ENCODE measurements at places on chromosomes 3 and 15.

DNA sequence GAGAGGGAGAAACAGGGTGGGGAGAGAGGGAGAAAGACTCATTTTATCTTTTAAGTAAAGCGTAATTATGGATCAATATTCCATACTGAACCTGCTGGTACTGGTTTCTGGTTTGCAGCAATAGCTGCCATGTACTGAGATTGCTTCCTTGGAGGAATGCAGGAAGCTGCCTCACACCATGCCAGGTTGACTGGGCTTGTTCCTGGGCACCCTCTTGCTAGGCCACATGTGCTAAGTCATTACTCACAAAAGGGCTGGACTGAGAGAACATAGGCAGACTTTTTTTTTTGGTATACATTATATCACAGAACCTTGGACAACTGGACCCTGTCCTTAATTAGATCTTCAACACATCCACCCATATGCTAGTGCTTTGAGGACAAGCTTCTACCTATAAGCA is 193.4 kb downstream of the ZNF621 start:
- DNase-seq: no peak

DNA sequence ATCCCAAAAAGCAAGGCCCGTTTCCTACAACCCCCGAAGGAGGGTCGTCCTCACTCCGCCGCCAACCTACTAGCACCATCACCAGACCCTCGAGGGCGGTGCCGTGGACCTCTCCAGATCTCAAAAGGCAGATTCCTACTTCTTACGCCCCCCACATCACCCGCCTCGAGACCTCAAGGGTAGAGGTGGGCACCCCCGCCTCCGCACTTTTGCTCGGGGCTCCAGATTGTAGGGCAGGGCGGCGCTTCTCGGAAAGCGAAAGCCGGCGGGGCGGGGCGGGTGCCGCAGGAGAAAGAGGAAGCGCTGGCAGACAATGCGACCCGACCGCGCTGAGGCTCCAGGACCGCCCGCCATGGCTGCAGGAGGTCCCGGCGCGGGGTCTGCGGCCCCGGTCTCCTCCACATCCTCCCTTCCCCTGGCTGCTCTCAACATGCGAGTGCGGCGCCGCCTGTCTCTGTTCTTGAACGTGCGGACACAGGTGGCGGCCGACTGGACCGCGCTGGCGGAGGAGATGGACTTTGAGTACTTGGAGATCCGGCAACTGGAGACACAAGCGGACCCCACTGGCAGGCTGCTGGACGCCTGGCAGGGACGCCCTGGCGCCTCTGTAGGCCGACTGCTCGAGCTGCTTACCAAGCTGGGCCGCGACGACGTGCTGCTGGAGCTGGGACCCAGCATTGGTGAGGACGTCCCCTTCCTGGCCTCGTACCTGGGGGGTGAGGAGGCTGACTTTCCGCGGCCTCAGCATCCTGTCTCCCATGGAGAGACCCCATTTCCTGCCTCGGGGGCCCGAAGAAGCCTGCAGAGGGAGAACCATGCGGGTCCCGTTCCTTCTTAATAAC is at the start of gene MYD88:
Gene MYD88 (plus strand): TSS at position 313 of the 842 bp plus-strand sequence. CDS start 40 bp downstream, at position 353.
- DNase-seq: peak; percentile 89

- DNase-seq: no peak
Observed at GRCh38 chr3:60268123-60268522, 983.1 kb downstream of the FHIT start.

GRCh38 chr3:122410111-122410510 is 5.8 kb downstream of the WDR5B start:
- no peak for DNase-seq

GRCh38 chr15:93071469-93071936 is 17.5 kb downstream of the RGMA start:
- DNase-seq: no peak

DNA sequence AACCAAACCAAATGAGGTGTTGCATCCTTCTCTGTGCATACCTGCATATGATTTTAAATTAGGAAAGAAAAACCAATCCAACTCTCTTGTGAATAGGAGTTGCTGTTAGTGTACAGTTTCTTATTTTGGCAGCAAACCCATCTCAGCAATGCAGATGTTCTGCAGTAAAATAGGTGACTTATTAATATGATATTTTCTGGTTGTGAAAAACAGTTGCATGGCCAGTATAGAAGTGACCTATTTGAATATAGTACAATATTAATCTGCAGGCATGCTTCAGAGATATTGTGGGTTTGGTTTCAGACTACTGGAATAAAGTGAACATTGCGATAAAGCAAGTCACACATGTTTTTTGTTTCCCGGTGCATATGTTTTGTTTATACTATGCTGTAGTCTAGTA is 42.2 kb downstream of the AKAP13 start:
- no peak for DNase-seq

DNA sequence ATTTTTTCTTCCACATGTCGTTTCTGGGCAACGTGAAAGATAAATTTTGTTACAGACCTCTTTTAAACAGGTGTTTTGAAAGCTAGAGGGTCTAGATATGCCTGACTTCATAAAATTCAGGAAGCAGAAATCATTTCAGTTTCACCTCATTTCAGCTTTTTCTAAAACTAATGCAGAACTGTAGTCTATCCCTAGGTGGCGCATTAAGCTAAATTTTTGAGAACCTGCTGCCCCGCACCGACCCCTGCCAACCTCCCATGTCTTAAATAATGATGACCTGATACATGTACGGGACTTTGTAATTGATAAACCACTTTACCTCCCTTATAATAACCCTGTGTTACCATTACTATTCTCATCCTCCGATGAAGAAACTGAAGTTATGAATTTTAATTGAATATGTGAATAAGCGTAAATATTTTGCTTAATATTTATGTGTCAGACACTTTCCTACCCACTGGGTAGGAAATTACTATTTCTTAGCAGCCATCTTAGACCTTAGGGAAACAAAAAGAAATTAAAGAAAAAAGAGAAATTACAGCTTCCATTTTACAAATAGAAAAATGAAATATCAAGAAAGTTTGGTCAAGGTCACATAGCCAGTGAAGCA is 78.7 kb upstream of the GCNT3 start:
- no peak for DNase-seq

GRCh38 chr3:18649666-18650363 is 224.7 kb upstream of the SATB1 start:
- no peak for DNase-seq

DNA sequence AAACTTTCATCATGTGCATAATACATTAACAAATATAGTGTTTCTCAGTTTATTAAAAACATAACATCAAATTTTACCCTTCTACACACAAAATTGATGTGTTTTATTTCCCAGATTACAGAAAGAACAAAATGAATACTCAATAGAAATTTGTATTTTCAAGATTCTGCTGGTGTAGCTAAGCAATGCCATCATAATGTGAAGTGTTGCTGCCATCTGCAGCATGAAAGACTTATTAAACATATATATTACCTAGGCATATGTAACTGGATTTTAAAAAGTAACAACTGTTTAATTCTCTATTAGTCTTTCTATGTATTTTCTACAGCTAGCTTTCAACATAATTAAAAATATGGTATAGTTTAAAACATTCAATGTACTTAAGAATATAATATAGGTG is 27.5 kb downstream of the PLSCR5 start:
- DNase-seq: no peak

GRCh38 chr3:24522146-24522579 is 27.5 kb upstream of the THRB start:
- no peak for DNase-seq

- no peak for DNase-seq
Observed at GRCh38 chr15:81751816-81752545, 293.8 kb downstream of the MEX3B start.

GRCh38 chr3:63791974-63792373 is 27.1 kb upstream of the C3orf49 start:
- no peak for DNase-seq

GRCh38 chr15:38872732-38873131 is 308.1 kb upstream of the RASGRP1 start:
- DNase-seq: no peak

DNA sequence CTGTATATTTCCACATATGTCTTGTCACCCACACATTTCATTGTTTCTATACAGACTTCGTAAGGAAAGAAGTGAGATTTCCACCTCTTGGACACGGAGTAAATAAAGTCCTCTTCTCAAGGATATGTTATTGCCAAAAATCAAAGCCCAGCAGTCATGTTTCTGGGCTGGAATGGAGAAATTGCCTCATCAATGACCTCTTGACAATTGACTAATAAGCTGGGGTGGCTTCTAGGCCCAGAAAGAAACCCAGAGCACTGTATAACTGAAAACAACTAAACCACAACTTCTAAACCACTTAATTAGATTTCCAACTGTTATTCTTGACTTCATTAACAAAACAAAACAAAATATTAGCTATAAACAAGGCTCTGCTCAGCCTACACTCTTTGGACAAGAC is 56.4 kb upstream of the SLC24A5 start:
- DNase-seq: no peak

DNA sequence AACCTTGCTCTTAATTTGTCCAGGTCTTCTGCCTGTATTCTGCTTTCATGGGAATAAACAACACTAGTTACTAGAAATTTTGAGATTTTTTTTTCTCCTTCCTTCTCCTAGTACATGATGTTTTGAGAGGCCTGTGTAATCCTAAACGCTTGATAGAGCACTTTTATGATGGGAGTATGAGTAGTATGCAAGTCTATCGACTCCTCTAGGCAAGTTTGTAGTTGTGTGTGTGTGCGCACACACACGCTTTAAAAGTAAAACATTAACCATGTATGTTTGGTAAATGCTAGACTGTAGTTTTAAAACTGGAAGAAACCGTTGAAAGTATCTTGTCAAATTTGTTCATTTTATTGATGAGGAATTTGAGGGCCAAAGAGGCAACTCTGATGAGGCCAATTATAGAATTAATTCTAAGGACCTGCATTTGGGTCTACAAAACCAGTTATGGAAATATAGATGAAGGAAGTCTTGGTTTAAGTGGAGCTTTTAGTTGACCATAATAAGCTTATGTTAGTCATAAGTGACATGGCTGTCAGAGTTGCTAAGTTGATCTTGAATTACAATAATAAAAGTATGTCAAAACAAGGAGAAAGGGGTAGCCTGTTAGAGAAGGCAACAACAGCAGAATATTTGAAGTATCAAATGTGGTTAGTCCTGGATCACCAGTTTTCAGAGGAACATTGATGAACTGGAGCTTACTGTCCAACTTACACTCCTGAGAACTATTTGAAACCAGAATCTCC is 47.1 kb downstream of the AKAP13 start:
- no peak for DNase-seq

GRCh38 chr3:31828007-31828406 is 153.1 kb downstream of the OSBPL10 start:
- no peak for DNase-seq

DNA sequence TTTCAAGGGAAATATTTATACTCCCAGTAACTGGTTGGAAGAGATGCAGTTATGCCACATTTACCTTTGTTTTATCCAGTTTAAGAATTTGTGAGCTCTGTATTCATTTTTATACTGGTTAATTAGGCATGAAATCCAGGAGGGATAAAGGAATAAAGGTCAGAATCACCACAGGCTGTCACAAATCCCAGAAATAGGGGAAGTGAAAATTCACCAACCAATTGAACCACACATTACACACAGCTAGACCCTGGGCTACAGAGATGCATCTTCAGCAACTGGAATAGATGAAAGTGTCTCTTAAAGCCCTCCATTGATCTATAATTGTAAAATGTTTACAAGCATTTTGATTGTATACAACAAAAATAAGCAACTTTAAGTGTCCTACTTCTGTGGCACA is 18.5 kb downstream of the SERPINI1 start:
- no peak for DNase-seq

DNA sequence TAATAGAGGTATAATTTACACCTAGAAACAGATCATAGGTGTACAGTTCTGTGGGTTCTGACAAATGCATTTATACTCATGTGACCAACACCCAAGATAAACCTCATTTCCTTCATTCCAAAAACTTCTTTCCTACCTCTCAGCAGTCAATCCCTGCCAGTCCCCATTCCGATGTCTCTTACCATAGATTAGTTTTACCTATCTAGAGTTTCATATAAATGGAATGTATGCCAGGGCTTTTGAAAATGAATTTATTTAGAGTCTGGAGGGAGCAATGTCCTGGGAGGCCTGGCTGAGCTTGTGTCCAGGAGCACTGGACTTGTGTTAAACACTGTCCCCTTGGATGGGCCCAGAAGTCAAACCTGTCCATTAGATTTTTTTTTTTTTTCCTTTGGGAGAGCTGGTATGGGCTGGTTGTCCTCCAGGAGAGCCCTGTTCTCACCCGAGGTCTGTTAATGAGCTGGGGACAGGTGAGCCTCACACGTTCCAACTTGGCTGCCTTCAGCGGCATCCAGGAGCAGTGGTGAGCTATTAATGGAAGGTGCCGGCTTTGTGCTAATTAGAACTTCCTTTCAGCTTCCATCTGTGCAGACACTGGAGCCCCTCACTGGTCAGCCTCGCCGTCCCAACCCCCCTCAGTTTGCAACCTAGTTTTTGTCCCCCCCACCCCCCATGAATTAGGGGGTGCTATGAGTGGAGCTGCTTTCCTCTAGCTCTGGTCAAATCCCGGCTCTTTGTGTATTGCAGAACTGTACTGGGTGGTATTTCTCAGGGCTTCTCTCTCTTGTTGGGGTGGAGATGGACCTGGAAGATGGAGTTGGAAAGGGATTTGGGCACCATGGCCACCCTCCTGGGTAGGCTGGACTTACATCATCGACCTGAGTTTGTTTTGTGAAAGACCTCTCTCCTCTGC is 40.7 kb upstream of the POLG start:
- no peak for DNase-seq

DNA sequence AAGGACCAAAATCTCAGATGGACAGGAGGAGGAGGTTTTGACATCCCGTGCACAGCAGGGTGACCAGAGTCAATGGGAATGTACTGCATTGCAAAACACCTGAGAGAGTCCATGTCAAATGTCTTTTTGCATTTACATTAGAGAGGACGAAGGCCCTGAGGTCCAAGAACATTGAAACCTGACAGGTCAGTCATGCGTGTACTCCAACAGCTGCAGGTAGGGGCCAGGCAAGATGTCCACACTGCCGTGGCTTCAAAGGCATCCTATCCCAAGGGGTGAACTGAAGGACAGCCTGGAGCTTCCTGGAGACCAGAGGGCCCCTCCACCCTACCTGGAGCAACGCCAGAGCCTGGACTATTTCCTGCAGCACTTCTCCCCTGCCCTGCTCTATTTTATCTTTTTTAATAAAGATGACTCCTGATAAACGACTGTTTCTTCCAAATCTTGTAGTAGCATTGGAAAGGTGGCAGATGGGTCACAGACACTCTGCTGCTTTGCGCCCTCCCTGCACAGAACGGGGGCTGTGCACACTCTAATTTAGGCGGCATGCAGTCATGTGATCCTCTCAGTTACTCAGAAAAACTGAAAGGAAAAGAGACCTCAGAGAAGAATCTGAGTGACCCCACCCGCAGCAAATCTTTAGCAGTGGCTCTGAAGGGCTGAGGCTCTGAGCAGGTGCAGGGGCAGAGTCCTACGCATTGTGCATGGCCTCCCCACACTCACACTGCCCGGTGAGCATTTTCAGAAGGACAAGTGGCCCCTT is 68.2 kb downstream of the HMCES start:
- DNase-seq: no peak

GRCh38 chr3:171168086-171168485 is 141.6 kb upstream of the SLC2A2 start:
- no peak for DNase-seq

GRCh38 chr3:96991800-96992365 is 177.5 kb downstream of the EPHA6 start:
- DNase-seq: no peak

Measured in right cardiac atrium (tissue), 5 donors.